Gastroesophageal sphincter (tissue), 4 donors: ENCODE measurements at places on chromosomes 16 and 17.
A peak's percentile ranks its signal among the peaks of the same experiment; 100 is the strongest.

GRCh38 chr16:88599092-88599733, 29.0 kb downstream of the ZC3H18 start:
- ATAC-seq = peak; percentile 81
- peak overlapping the region; percentile 68 for H3K27ac ChIP-seq
- H3K36me3 ChIP-seq = no peaks in the 10 kb centered on the region

DNA sequence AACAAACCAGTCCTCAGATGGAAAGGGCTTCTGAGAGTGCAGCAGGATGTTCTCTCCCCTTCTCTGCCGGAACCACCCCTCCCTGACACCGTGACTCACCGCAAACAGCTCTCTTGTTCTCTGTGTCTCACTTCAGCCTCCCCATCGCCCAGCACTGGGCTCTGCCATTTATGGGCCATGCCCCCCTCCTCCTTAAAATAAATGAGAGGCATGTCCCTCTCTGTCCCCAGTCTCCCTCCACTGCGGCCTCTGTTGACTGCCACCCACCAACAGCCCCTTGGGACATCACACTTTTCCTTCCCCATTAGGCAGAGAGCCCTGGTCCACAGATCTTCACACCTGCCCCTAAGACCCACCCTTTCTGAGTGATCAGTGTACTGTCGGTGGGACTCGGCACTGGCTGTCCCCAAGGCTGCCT, 6.3 kb downstream of the CCDC102A start:
- no peaks in the 10 kb centered on the region for H3K27me3 ChIP-seq
- peak overlapping the region; percentile 88 for H3K27ac ChIP-seq
- H3K36me3 ChIP-seq = peaks cover 29% of the 10 kb centered on the region
- no peak overlapping the region for H3K4me3 ChIP-seq
- ATAC-seq = peak; percentile 87

DNA sequence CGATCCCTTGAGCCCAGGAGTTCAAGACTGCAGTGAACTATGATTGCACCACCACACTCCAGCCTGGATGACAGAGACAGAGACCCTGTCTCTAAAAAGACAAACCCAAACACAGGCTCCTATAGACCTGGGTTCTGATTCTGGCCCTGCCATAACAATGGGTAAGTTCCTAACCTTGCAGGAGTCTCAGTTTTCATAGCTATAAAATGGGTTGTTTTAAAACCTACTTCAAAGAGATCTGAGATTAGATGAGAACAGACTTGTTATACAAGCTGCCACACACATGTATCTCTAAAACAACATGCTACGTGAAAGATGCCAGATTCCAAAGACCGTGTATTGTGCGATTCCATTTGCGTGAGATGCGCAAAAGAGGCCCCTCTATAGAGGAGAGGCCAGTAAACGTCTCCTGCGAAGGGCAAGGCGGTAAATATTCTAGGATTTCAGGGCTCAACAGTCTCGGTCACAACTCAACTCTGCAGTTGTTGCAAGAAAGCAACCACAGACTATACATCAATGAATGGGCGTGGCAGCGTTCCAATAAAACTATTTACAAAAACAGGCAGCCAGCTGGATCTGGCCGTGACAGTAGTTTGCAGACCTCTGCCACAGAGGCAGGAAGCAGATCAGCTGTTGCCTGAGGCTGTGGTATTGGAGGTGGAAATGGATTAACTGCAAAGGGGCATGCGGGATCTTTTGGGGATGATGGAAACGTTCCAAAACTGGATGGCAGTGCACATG, 5.9 kb downstream of the CORO7 start:
- H3K36me3 ChIP-seq = peaks cover 57% of the 10 kb centered on the region
- H3K27ac ChIP-seq = no peak overlapping the region
- H3K4me1 ChIP-seq = peaks cover 10% of the 10 kb centered on the region
- H3K4me3 ChIP-seq = no peak overlapping the region
- no peak for ATAC-seq

- no peaks in the 10 kb centered on the region for H3K4me1 ChIP-seq
- ATAC-seq = no peak
- no peak overlapping the region for H3K27ac ChIP-seq
- H3K36me3 ChIP-seq = no peaks in the 10 kb centered on the region
- H3K4me3 ChIP-seq = no peak overlapping the region
These were observed 237.3 kb upstream of the WSCD1 start for GRCh38 chr17:5832886-5833285.

DNA sequence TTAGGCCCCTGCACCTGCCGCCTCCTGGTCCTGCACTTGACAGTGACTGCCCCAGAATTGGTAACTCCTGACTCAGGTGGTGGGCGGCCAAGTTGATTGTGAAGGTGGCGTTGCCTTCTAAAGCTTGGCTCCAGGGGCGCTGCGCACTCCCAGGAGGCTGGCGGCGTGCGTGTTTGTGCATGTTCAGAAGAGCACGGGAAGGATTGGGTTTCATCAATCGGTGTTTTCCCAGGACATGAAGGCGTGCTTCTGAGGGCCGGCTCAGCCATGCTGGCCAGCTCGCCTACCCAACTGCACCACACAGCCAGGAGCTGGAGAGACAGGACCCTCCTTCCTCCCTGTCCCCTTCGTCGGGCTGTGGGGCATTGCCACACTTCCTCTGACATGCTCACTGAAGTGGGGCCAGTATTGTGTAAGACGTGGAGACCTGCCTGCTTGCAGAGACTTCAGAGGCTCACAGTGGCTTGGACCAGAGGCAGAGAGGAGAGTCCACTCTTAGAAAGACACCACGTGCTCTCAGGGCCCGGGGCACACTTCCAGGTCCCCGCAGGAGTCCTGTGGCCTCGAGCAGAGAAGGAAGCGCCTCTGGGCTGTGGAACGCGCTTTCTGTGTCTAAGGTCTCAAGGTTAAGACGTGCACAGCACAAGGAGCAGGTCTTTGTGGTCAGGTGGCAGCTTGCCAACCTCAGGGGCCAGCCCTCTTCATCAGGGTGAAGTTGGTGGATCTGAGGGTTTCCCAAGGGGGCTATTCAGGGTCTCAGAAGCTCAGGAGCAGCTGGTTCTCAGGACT, 2.8 kb downstream of the RAB40C start:
- no peak overlapping the region for H3K27ac ChIP-seq
- H3K36me3 ChIP-seq = no peaks in the 10 kb centered on the region
- no peak overlapping the region for H3K4me3 ChIP-seq
- no peaks in the 10 kb centered on the region for H3K27me3 ChIP-seq
- no peak for ATAC-seq

- H3K4me1 ChIP-seq = peaks cover 6% of the 10 kb centered on the region
- H3K36me3 ChIP-seq = no peaks in the 10 kb centered on the region
- no peak overlapping the region for H3K4me3 ChIP-seq
- H3K27me3 ChIP-seq = no peaks in the 10 kb centered on the region
- no peak overlapping the region for H3K27ac ChIP-seq
- no peak for ATAC-seq
These were observed 127.4 kb downstream of the IRF8 start for GRCh38 chr16:86026171-86026910.

GRCh38 chr16:23856251-23856709, 20.5 kb downstream of the PRKCB start:
- no peak overlapping the region for H3K4me3 ChIP-seq
- H3K36me3 ChIP-seq = no peaks in the 10 kb centered on the region
- no peak overlapping the region for H3K27ac ChIP-seq
- H3K4me1 ChIP-seq = no peaks in the 10 kb centered on the region
- H3K27me3 ChIP-seq = peaks cover 4% of the 10 kb centered on the region

GRCh38 chr17:49585422-49586027, 9.9 kb downstream of the NXPH3 start:
- H3K27ac ChIP-seq = no peak overlapping the region
- H3K27me3 ChIP-seq = no peaks in the 10 kb centered on the region
- H3K4me3 ChIP-seq = no peak overlapping the region
- peaks cover 12% of the 10 kb centered on the region for H3K36me3 ChIP-seq

DNA sequence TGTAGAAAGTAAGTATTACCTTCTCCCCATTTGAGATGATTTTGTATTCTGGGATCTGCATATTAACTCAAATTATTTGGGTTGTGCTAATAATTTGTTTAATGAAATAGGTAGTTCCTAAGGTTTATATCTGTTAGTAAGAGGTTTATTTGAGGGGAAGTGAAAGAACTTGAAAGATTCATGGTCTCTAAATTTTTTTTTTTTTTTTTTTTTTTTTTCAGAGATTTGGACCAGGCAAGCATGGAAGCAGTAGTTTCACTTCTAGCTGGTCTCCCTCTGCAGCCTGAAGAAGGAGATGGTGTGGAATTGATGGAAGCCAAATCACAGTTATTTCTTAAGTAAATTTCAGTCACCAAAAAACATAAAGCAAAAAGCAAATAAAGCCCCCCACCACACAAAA, 65.2 kb downstream of the OMG start:
- H3K4me3 ChIP-seq = no peak overlapping the region
- no peak overlapping the region for H3K27ac ChIP-seq
- ATAC-seq = no peak
- H3K27me3 ChIP-seq = no peaks in the 10 kb centered on the region
